WERI-Rb-1 (cell line): ENCODE measurements at places on chromosomes 13 and 19.

DNA sequence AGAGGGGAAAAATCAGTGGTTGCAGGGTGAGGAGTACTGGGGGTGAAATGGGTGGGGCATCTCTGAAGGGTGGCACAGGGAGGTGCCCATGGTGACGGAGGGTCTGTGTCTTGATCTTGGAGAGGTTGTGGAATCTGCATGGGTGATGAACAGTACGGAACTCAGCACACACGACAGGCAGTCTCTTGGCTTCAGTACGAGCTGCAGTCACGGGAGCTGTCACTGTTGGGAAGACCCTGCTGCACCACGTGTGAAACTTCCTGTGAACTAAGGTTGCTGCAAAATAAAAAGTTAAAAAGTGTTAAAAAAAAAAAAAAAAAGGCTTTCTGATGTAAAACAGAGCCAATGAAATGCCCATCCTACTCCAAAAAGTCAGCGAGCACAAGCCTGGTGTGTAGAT lies 34.3 kb downstream of the TEX29 start:
- no peak for DNase-seq

GRCh38 chr19:45352914-45353796 lies 12.6 kb downstream of the KLC3 start:
- no peak for DNase-seq

DNA sequence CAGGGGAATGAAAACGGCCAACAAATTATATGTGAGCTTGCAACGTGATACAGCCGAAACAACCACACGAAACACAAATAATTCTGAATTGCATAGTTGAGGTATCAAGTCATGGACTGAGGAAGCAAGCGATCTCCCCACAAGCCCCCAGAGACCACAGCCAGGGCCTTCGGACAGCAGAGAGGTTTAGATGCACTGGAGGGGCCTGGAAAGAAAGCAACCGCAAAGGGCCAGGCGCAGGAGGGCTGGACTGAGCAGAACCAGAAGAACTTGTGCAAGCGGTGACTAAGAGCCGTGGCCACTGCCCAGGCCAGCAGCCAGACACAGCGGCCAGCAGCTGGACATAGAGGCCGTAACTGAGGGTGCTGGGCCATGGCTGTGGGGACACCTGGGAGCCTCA lies 131.4 kb downstream of the TNFRSF19 start:
- DNase-seq = no peak

DNA sequence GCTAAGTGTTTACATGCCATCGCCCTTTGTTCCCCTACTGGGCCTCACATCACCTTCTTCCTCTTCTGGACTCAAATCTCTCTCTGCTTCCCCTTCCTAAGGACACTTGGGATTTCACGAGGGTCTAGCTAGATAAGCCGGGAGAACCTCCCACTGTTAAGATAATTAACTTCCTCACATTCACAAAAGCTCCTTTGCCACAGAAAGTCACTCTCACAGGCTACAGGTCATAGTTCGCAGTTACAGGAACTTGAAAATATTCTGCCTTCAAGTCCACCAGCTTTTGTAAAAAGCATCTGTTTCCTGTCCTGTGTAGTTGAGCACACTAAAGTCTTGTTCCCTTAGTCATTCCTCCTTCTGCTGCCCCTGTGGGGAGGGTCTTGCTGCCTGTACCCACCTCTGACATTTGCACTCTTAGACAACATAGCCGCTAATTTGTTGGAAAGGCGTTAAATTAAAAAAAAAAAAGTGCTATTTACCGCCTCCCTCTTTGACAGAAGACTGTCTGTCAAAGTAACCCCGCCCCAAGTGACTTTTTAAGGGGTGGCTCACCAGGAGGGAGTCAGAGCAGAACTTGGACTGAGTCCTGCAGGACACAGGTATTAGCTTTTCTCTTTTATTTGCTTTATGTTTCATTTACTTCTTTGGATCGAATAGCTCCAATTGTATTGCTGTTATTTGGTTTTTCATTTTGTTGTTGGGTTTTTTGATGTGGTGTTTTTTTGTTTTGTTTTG lies 26.8 kb upstream of the CEACAM21 start:
- no peak for DNase-seq

DNA sequence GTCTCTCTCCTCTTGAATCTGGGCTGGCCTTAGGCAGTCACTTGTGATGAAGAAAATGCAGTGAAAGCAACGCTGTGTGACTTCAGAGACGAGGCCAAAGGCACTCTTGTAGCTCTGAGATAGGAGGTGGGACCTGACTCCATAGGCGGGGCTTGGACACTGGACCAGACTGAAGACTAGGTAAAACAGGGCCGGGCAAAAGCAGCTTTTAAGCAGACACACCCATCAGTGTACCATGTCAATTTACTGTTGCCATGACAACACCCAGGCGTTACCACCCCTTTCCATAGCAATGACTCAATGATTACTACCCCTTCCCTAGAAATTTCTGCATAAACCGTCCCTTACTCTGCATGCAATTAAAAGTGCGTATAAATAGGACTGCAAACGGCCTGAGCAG lies 6.6 kb upstream of the EID2 start:
- DNase-seq = no peak

GRCh38 chr19:44613295-44614178 lies at the start of gene IGSF23:
Gene IGSF23 (plus strand): TSS chr19:44613563. CDS start chr19:44613646, 83 bp downstream.
- DNase-seq = no peak

GRCh38 chr13:47408546-47409319 lies 511.9 kb upstream of the HTR2A start:
- DNase-seq = no peak

- DNase-seq = no peak
These were observed 120.8 kb downstream of the SOX1 start for GRCh38 chr13:112187527-112188297.

GRCh38 chr19:43639519-43640423 lies at the start of gene CADM4:
Gene CADM4 (minus strand): TSS chr19:43639850. CDS start chr19:43639790, 60 bp downstream.
- peak; percentile 50 for DNase-seq
